ENCODE measurements at places on chromosomes 6 and 20.

- DNase-seq: no peak
Observed at GRCh38 chr6:33156964-33157363, 35.3 kb downstream of the COL11A2 start.

- DNase-seq: no peak
Observed at GRCh38 chr6:163721435-163721834, 306.9 kb downstream of the QKI start.

DNA sequence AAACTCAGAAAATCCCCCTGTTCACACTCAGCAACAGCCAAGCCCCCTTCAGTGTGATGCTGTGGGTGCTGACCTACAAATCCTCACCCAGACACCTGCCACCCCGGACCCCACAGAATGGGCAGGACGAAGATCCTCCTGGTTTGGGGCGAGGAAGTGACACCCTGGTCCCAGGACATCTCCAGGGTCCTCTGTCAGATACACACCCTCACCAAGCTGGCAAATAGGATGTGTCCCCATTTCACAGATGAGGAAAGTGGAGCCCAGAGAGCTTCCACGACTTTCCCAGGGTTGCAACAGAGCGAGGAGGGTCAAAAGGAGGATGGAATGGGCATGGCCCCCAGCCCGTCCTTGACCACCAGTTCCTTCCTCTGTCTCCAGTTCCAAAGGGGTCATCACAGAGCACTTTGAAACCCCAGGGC lies 92.0 kb upstream of the AFDN start:
- no peak for DNase-seq

DNA sequence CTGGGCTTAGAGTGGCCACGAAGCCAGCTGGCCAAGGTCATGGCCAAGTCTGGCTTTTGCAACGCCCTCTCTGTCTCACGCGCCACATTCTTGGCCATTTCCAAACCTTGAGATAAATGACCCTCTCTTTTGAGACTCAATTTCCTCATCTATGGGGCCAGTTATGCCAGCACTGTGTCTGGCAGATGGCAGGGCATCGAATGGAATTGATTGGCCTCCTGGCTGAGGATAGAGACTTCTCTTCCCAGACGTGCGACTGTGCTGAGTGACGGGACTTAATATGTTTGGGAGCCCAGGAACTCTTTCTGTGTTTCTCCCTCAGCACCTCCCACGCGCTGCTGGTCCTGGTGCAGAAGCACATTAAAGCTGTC lies 7.6 kb downstream of the BPIFB2 start:
- no peak for DNase-seq

DNA sequence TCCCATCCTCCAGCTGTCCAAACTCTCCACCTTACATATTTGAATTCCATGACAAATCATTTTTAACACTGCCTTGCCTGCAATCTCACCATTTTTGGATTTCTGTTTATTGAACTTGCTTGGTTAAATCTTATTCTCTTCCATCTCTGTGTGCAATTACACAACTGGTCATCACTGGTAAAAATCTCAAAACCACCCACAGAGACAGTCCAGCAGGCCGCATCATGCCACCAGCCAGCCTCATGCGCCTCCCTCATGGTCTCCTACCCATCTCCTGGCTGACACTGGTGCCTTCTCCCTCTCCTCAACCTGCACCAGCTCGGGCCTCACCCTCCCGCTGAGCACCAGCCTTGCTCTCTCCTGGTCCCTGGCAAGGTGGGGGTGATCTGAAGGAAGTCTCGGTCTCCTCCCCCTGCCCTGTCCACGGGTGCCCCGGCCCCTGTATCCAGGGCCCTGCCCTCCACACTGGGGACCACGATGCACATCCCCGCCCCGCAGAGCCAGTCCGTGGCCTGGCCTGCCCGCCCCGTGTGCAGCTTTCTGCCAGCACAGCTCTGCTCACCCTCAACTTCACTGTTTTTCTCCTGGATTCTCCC lies 92.0 kb downstream of the THBS2 start:
- DNase-seq: no peak

DNA sequence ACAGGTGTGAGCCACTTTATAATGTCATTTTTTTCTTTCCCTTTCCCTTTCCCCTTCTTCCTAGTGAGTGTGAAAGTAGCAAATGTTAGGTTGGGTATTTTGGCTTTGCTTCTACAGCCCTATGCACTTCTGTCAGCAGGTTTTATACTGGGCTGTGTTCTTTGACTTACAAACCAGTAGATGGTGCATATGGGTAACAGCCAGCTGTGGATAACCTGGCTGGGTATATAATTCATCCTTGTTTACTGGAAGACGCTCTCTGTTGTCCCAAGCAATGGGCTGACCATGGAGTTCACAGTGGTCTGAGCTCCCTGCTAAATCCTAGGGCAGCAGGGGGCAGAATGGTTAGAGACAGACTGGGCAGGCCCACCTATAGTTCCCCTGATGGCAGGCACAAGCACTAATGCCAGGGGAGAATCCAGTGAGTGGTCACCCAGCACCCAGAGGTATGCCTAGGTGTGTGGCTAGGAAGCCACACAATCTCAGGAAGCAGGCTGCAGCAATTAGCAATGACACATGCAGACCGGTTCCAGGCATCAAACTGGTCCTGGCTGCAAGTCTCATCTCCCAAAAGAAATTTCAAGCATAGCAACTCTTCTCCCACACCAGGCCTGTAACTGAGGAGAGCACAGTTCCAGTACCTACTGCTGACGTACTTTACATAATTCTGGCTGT lies 592.7 kb upstream of the MAN1A1 start:
- DNase-seq: no peak

DNA sequence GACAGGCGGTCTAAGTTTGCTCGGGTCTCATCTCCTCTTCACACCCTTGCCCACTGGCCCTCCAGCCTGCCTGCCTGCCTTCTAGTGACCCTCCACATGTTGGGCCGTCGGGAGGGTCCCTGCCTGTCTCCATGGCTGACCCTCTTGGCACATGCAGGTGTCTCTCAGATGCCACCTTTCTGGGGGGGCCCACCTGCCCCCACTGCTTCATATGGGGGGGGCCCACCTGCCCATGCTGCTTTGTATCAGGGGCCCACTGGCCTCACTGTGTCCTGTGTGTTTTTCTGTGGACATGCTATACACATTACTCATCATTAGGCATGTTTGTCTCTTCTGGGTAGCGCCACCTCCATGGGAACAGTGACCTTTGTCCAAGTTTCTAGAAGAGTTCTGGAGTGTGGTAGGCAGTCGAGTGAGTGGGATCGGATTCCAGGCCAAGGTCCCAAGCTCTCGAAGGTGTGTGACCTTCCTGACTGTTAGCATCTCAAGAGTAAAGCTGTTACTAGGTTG lies 40.4 kb upstream of the KIF25 start:
- no peak for DNase-seq

- no peak for DNase-seq
Observed at GRCh38 chr6:110053395-110054240, 75.5 kb downstream of the GPR6 start.

GRCh38 chr20:46108435-46108841 lies 9.7 kb upstream of the CD40 start:
- DNase-seq: no peak

GRCh38 chr6:92906385-92906784 lies 513.0 kb downstream of the EPHA7 start:
- DNase-seq: no peak

- no peak for DNase-seq
Observed at GRCh38 chr20:7195704-7196103, 428.2 kb downstream of the BMP2 start.

DNA sequence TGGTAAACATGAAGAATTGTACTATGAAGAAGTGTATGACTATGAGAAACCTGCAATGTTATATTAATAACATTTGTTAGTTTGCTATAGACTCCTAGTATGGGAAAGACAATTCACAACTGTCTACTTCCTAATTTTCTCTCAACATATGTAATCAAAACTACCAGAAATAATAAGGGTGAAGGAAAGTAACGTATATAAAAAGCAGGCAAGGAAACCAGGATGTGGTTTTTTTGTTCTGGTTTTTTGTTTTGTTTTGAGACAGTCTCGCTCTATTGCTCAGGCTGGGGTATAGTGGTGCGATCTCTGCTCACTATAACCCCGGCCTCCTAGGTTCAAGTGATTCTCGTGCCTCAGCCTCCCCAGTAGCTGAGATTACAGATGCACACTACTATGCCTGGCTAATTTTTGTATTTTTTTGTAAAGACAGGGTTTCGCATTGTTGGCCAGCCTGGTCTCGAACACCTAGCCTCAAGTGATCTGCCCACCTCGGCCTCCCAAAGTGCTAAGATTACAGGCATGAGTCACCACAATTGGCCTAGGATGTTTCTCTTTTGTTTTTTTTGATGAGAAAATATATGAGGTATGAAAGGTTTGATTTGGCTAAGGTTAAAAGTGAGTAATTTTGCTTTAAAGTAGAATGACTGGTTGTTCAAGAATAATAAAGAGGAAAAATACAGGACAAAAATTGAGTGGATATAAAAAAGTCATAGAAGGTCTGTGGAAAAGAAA lies 83.1 kb downstream of the PTCHD4 start:
- DNase-seq: no peak

- no peak for DNase-seq
Observed at GRCh38 chr6:129217701-129218100, 334.8 kb downstream of the LAMA2 start.

GRCh38 chr6:168799067-168799466 lies 358.1 kb downstream of the SMOC2 start:
- DNase-seq: no peak

DNA sequence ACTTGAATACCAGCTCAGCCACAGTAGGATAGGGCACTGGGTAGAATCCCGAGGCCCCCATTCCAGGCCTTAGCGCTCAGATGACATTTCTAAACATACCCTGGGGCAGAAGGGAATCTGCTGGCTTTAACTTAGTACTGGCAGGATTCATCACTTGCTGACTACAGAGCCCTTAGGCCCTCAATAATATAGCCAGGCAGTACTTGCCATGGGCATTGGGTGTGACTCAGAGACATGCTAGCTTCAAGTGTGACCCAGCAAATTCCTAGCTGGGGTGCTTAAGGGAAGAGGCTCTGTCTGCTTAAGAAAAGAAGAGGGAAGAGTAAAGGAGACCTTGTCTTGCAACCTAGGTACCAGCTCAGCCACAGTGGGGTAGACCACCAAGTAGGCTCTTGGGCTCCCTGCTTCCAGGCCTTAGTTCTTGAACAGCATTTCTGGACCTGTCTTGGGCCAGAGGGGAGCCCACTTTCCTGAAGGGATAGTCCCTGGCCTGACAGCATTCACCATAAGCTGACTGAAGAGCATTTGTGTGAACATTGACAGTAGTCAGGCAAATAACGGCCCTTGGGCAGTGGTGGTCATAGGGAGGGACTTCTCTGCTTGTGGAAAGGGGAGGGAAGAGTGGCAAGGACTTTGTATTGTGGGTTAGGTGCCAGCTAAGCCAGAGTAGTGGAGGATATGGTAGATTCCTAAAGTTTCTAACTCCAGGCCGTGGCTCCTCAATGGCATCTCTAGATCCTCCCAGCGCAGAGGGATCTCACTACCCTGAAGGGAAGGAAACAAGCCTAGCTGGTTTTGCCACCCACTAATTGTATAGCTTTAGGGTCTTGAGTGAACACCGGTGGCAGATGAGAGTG lies 48.5 kb upstream of the HACE1 start:
- no peak for DNase-seq

DNA sequence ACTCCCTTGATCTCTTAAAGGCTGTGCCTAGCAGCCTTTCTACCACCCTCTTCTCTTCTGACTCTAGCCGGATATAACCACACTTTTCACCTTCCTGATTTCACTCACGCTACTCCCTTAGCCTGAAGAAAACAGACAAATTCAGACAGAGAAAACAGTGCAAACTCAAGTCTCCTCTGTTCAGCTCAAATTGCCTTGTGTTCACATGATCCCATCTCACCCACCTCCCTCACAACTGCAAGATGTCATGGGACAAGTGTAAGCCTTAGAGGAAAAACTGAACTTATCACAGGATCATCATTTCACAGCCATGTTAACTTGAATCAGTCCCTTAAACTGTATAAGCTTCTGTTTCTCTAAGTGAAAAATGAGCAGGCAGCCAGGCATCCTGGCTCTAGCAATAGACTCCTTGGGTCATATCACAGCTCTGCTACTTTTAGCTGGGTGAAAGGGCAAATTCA lies 66.5 kb upstream of the TENT5A start:
- no peak for DNase-seq

DNA sequence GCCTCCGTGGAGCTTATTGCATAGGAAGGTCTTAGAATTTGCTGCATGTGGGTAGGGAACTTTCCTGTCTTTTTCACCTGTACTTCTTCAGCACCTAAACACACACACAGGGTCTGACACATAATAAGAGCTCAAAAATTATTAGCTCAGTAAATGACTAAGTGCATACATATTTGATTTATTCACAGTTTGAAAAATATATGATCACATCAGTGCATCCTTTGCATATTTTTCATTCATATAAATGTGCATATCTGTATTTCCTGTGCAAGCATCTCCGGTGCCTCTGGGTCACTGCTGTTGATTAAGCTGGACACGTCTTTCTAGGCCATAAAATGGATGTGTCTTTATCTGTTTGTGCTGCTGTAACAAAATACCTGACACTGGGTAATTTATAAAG lies 234.7 kb downstream of the UST start:
- no peak for DNase-seq

- no peak for DNase-seq
Observed at GRCh38 chr6:159577564-159577963, 115.5 kb downstream of the SOD2 start.

- no peak for DNase-seq
Observed at GRCh38 chr6:49565855-49566254, 15.4 kb downstream of the C6orf141 start.

- DNase-seq: no peak
Observed at GRCh38 chr20:6612606-6612923, 154.9 kb upstream of the BMP2 start.

- DNase-seq: no peak
Observed at GRCh38 chr6:164695896-164696295, 613.5 kb downstream of the C6orf118 start.

- DNase-seq: no peak
Observed at GRCh38 chr6:131828080-131828479, 20.3 kb downstream of the ENPP1 start.

DNA sequence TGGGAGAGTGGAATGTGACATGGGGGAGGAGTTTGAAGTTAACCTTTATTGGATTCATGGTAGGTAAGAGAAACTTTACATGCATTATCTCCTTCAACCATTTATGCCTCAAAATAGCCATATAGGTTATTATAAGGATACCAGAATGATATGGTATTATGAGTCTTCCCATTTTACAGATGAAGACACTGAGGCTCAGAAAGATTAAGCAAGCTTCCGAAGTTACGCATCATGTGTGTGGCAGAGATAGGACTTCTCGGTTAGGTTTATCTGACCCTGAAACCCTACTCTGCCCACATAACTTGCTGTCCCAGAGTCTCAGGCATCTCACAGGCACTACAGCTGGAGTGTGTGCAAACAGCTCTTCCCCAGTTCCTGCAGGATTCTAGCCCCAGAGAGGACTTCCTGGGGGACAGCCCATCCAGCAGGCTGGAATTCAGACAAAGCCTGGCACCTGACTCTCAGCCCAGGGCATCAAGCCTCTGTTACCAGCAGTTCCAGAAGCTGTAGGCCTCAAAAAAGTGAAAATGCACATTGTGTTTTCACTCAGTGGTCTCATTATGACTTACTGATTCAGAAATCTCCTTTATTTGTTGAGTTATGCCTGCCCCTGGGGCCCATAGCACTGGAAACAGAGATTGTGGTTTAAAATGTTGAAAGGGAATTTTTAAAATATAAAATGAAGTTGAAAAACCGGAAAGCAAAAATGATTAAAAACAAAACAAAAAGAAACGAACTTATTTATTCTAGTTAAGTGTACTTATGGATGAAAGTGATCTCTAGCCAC lies 512.8 kb upstream of the CHD6 start:
- no peak for DNase-seq

All from activated CD4-positive, alpha-beta T cell treated with anti-CD3 and anti-CD28 coated beads, Interleukin-2, amount 50 U/mL, for 1 hour (primary cell).